RPMI8226 (cell line): ENCODE measurements at places on chromosomes 6 and 20.

DNA sequence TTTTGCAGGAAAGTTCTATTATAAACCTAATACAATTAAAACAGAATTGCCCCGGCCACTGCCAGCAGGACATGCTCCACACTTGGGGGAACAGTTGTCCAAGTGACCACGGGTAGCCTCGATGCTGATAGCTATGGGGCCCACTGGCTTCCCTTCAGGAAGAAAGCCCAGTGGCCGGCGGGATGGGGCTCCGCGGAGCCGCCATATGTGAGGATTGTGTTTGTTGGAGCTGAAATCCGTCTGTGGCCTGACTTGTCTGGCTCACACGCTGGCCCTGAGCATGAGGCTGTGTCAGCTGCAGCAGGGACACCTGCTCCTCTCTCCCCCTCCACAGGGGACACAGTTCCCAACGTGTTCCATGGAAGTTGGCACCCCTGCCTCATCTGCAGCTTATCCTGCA lies 46.6 kb downstream of the ZNF831 start:
- DNase-seq, result no peak

DNA sequence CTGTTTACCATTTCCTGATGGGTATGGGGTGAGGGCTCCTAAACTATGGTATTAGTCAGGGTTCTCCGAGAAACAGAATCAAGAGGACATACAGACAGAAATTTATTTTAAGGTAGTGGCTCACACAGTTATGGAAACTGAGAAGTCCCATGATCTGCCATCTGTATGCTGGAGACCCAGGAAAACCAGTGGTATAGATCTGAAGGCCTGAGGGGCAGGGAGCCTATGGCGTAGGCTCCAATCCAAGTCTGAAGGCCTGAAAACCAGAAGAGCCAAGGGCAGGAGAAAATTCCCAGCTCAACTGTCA lies 93.6 kb downstream of the ANKRD6 start:
- no peak for DNase-seq

- no peak for DNase-seq
Measured at GRCh38 chr6:138230759-138231380, 12.6 kb upstream of the PBOV1 start.

- DNase-seq, result peak; percentile 61
Measured at GRCh38 chr6:144013486-144013909, 5.4 kb upstream of the PLAGL1 start.

DNA sequence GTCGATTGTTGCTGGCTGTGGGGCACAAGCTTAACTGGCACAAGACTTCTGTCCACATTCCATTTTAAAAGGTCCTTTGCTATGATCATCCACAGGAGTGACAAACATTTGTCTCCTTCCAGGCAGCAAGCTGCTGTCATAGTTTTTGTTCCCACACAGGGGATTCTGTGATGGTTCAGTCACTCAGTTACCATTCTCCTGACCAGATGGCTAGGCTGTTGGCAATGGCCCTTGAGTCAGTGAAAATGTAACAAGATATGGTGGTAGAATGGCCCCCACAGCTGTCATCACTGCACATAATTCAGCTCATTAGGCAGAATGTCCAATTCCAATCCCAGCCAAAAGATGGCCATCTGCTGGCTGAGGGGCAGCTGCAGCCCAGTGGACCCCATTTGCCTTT lies 13.7 kb downstream of the BPIFA1 start:
- no peak for DNase-seq

DNA sequence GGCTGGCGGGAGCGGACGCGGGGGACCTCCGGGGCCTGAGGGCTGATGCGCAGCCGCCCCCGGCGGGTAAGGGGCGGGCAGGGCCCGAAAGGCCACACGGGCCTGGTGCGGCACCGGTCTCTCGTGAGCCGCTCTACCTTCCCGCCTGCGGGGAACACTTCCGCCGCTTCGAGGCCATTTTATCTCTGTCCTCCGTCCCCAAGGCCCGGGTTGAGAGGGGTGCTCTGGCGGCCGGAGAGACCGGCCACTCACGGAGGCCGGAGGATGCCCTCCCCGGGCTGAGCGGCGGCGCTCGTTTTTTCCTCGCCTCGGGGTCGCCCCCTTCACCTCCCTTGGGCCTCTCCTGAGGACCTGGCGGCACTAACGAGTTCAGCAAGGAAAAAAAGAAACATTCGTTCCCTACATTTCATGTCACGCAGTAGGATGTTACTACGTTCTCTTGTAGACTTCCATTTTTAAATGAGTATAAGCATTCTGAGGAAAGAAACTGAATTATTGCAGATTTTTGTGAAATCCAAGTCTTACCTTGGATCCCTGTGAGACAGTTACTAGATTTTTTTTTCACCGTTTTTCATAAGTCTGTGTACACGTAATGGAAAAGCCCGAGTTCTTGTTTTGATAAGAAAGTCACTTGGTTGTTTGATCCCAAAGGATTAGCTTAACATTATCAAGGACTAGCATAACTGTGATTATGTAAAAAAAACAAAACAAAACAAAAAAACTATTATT lies 575 bp downstream of the WTAP start:
- no peak for DNase-seq

- no peak for DNase-seq
Measured at GRCh38 chr6:84280030-84280429, 52.6 kb upstream of the CEP162 start.

GRCh38 chr20:2745060-2745910 lies 52.7 kb downstream of the EBF4 start:
- peak; percentile 85 for DNase-seq

- DNase-seq, result no peak
Measured at GRCh38 chr6:83804886-83805285, 48.3 kb upstream of the RIPPLY2 start.

DNA sequence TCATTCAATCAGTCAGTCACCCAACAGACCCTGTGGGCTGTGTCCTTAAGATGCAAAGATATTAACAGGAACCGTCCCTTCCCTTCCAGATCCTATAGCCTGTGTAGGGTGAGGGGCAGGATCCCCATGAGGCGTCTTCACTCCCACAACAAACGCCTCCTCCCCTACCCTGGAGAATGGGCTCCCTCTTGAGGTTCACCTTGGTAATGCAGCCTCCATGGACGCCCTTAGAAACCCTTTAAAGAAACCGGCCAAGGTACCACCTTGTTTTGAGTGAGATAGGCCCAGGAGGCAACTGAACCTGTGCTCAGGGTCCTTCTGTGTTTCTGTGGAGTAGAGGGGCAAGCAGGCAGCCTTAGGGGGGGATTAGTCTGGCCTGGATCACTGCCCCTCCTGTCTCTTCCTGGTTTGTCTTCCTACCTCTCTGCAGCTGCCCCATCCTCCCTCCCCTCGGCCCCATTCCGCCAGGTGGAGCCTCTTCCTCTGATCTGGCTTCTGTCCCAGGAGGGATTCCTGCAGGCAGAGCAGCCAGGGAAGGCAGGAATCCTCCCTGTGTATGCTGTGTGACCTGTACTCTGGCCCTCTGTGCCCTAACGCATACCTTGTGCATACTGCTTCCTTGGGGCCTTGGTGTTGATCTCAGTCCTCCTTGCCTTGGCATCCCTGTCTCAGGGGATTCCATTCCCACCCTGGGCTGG lies 6.6 kb upstream of the GUCA1A start:
- DNase-seq, result peak; percentile 77

DNA sequence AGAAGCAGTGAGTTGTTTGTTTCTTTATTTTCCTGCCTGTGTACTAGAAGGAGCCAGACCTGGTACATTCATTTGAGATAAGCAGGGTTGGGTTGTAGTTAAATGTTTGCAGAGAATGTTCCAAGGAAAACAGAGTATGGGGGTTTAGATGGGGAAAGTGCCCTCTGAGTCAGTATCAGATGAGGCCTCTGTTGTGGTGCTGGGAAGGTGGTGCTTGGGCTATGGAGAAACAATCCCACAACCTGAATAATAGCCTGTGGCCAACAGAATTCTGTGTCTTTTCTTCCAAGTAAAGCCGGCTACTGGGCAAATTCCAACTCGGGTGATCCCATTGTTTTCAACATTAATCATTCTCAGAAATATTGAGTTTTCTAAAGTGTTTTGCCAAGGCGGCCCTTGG lies 109.3 kb downstream of the RNF144B start:
- DNase-seq, result no peak

DNA sequence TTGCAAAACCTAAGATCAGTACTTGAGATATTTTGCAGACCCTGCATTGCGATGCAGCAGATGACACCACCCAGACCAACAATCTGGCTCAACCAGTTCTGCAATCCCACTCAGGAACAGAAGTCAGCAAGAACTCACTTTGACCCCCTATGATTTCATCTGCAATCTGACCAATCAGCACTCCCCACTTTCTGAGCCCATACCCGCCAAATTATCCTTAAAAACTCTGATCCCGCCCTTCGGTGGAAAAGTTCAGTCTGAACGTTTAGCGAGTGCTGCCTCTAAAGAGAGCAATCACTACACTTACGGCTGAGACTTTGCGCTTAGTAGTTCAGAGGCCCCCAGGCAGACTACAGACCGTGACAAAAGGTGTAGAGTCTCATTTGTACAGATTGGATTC lies 17.3 kb upstream of the KIAA1586 start:
- DNase-seq, result no peak

DNA sequence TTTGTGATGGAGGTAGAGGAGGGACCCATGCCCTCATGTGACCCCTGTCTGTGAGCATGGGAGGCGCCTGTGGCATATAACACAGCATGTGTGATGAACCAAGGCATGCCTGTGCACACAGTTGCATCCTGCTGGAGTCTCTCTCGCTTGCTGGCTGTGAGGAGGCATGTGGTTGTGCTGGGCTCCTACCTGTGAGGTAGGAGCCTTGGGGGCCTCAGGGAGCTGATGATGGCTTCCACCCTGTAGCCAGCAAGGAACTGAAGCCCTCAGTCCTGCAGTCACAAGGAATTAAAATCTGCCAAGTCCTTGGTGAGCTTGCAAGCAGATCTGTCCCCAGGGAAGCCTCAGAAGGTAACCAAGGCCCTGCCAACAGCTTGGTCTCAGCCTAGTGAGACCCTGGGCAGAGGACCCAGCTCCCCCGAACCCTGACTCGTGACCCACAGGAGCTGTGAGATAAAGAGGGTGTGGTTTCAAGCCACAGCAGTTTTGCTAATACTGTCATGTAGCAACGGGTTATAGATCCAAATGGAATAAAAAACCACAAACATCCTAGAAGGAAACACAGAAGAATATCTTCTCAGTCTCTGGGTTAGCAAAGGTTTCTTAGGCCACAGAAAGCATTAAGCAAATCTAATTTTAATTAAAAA lies 145.7 kb downstream of the WDR27 start:
- DNase-seq, result no peak

- peak; percentile 7 for DNase-seq
Measured at GRCh38 chr6:49336514-49337131, 126.4 kb downstream of the MMUT start.

GRCh38 chr6:4732691-4733315 lies 43.4 kb upstream of the CDYL start:
- peak; percentile 26 for DNase-seq

GRCh38 chr20:19433371-19434350 lies 221.2 kb downstream of the SLC24A3 start:
- no peak for DNase-seq

- no peak for DNase-seq
Measured at GRCh38 chr6:122107256-122107852, 292.1 kb upstream of the HSF2 start.
